Activated T-cell treated with anti-CD3 and anti-CD28 coated beads for 4 hours (primary cell): ENCODE measurements at places on chromosomes 4 and X.

GRCh38 chr4:23981328-23981727 is 91.5 kb upstream of the PPARGC1A start:
- no peak for DNase-seq

DNA sequence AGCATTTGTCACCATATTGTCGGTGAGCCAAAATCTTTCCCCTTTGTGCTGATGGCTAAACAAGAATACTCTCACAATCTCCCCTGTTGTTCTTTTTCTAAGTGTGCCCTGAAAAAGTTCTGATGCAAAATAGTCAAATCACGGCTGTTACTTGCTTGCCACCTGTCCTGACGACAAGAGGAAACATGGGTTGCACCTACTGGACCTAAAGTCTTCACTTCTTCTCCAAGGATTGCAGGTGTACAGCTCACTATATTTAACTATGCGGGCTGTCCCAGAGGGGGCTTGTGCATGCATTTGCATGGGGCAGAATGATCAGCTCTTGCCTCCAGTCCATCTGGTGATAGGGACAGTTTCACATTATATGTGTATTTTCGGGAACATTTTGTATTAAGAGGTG is 21.6 kb downstream of the AFF2 start:
- no peak for DNase-seq

DNA sequence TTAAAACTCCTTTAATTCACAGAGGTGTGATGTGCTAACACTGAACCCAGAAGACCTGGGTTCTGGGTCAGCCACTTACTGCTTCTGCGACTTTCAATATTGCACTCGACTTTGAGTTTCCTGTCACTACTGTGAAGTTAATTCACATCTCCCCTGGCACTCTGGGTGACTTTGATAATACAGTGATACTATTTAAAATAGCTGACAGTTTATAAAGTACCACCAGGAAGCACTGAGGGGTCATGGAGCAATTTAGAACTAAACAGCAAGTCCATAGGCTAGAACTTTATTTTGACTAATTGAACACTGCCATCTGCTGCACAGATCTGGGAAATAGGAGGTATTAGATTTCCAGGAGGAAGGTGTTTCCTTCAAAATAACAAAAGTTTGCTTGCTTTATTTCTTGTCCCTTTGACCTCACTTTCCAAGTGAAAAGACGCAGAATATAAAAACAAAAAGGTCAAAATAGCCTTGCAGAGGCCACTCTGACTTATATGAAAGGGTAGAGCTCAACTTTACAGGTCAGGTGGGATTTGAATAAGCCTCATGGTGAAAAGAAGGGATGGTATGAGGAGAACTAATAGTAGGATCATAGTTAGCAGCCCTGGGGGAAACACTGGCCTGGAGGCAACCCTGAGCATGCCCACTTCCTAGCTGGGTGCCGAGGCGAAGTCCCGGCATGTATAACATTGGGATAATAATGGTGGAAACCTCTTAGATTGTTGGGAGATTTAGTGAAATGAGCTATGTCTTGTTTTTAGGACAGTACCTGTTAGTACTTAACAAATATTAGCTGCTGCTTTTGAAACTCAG is 53.4 kb downstream of the ZNF518B start:
- DNase-seq = no peak

DNA sequence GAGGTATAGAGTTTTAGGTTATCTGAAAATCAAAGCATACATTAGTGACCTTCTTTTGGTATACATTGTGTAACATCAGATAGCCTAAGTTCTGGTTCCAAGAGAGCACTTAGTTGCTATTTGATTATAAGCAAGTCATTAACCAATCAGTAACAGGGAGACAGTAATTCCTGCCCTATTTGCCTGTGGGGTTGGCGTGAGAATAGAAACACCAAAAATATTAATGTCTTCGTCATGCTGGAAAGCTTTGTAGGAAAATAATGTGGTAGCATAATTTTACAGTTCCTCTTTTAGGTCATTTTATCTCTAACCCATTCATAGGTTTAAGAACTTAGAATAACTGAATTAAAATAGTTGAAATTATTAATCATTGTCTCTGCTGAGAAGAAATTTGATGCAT is 37.8 kb downstream of the NPNT start:
- no peak for DNase-seq

DNA sequence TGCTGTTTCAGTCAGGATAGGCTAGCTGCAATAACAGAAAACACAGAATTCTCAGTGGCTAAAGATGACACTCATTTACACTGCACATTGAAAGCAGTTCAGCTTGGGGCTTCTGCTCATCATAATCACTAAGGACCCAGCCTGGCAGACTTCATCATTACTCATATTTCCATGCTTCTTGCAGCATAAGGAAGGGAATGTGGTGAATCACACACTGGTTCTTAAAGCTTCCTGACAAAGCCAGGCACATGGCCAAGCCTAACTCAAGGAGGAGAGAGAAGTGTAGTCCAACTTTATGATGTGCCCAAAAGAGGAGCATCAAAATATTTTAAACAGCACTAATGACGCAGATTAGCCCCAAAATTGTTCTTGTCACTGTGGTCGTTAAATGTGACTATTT is 186.5 kb downstream of the BANK1 start:
- DNase-seq = no peak

DNA sequence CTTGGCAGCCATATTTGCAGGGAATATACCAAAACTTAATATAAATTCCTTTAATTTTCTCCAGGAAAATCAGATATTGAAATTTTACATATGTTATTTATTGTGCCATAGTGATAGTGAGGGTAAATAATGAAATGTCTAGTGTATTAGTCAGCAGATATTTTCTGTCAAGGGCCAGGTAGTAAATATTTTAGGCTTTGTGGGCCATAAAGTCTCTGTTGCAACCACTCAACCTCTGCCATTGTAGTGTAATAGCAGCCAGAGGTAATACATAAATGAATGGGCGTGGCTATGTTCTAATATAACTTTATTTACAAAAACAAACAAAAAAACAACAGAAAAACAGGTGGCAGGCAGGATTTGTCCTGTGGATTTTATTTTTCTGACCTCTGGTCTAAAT is 33.5 kb downstream of the MSL3 start:
- no peak for DNase-seq

DNA sequence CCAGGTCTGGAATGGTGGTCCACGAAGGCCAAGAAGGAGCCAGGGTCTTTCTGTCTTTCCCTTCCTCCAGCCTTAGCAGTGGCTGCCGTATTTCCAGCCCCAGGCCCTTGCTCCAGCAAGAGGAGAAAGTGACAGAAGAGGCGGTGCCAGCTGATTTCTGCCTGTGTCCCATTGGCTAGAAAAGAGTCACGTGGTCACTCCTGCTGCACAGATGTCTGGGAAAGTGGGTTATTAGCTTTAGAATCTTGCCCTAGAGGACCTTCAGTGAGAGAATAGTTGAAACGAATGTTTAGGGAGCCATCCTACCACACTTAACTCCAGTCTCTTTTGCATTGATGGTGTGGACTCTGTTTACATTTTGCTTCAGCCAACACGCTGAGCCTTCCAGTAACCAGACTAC is 99.3 kb upstream of the BCOR start:
- no peak for DNase-seq

DNA sequence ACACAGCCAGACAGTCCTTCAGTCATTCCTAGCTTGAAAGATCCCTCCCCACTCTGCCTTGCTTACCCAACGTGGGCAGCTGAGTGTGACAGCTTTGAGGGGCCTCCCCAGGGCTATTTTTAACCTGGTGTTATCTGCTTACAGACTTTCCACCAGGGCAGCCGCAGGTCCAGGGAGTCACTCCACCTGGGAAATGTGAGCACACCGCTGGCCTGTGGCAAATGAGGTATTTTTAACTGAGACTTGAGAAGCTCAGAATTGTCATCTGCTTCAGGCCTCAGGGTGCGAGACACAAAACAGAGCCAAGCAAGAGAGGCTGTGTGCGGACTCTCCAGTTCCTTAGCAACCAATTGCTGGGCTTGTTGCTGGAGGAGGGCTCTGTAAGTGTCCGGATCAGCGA is 13.0 kb downstream of the CORIN start:
- DNase-seq = no peak

DNA sequence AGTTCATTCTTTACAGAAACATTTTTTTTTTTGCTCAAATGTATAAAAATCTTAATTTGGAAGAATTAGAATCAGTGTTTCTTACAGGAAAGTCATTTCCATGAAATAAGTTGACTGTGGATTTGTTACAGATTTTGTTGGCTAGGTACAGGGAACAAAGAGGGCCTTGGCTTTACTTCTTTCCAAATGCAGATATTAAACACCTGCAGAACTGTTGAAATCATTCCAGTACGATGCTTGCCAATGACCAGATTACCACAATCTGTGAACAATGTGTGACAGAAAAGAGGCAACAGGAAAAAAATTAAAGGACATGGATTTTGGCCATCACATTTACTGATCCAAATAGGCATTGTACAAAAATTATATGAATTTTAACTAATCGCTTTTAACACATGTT is 70.8 kb downstream of the ANXA10 start:
- DNase-seq = no peak
